SJCRH30 (cell line): ENCODE measurements at places on chromosomes 11 and 22.

GRCh38 chr22:36933629-36934417 is 20.4 kb downstream of the CSF2RB start:
- DNase-seq, result no peak

- peak; percentile 16 for DNase-seq
These were observed 117.3 kb upstream of the GRK3 start for GRCh38 chr22:25447067-25447685.

DNA sequence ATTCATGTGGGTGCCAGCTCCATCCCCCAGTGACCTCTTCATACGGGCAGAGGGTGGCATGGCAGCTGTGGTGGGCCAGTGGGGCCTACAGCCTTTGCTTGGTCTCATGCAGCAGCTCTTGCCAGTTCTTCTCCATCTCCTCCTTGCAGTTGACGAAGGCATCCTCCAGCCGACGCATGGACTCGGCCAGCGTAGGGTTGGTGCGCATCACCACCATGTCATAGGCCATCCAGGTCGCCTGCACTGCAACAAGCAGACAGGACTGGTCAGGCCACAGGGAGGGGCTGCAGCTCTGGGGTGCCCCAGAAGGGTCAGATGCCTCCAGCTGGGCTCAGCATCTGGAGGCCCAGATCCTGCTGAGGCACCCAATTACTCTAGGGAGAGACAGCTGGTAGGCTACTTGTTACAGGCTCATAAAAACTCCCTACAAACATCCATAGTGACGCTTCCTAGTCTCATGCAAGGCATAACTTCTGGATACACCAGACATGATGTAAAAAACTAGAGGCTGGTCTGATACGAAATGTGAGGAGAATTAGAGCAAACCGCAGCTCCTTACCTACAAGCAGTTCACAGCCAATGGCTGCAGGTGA is 5.6 kb downstream of the KLHDC7B start:
- DNase-seq, result no peak

- DNase-seq, result peak; percentile 88
These were observed at the start of gene PTPMT1 for GRCh38 chr11:47565340-47566148. TSS of gene PTPMT1 (plus strand) at chr11:47565599. CDS start at chr11:47565623, 24 bp downstream.

DNA sequence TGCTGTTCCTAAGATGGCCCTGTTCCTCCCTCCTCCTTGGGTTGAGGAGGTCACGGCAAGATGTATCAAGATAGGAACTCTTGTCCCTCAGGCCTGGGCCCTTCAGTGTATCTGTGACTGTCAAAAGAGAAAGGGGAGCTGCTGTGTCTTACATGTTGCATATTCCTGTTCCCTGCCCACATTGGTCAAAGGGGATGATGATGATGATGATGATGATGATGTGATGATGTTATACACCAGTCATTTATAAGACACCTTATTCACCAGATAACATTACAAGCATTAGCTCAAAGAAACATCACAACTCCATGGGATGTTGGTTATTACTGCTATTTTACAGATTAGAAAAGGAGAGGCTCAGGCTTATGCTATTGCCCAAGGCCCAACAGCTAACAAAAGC is 13.7 kb downstream of the FXYD6 start:
- no peak for DNase-seq

DNA sequence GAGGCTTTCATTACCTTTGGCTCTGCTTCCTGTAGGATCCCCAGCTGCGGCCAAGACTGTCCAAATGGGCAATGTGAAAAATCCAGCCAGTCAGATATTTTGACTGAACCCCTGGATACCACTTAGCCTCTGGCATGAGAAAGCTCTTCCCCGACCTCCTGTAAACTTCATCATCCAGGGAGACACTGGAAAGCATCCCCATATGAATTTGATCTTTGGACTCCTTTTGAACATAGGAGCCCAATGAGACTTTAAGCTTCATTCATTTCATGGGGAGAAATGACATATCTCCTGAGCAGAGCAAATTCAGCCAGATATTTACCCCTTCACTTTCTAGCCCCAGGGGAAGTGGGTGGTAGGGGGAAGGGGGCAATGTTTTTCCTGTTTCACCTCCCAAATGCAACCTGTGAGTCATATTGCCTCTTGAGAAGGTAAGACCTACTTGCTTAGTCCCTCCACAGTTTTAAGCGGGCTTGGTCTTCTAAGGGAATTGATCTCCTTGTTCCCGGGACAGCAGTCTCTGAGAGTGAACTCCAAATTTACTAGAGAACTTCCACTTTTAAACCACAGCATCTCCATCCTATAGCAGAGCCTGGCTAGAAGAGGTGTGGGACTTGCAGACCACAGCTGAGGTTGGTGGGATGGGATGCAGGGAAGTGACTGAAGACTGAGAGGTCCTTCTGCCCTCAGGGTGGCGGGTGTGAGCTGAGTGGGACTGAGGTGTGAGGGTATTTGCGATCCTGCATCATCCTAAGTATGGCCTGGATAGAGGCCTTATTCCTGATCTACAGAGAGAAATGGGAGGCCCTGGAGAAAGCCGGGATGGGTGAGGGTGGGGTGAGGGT is 20.3 kb upstream of the POU2AF1 start:
- no peak for DNase-seq

DNA sequence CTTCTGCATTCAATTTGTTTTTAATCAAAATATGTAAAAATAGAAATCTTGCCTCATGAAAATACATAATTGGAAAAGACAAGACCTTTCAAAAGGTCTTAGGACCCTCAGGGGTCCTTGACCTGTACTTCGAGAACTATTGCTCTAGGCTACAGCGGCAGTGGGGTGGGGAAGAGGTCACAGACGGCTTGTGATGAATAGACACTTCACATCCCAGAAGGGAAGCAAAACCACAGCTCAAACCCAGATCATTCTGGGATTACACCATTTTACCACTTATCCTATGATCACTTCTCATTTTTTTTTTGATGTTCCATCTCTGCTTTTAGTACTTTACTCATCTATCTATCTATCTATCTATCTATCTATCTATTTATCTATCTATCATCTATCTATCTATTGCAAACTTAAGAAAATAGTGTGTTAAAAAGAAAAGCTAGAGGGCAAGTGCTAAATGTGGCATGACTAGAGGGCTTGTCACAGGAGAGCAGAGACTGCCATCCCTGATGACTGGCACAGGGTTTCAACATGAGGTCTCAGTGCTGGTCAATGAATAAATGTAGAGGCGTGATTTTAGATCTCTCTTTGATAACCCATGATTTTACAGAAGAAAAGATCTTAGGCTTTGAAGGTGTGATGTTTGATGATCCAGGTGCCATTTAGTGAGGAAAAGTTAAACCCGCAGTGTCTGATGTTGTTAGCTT is 37.1 kb downstream of the RNF141 start:
- no peak for DNase-seq

DNA sequence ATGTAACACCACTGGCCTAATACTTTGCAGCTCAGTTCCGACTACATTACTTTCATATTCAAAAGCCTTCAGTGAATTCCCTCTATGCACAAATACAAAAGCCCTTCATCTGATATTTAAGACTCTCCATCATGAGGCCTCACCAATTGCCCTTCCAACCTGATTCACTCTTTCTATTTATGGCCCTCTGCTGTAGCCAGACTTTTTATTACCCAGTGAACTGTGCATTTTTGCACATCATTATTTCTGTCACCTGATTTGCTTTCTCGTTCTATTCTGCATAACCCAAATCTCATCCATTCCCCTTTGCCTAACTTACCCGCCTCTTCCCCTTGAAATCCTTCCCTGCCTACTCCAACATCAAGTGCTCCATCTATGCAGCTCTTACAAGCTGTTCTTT is 78.3 kb downstream of the BBOX1 start:
- DNase-seq, result no peak

- peak; percentile 53 for DNase-seq
These were observed 69.9 kb upstream of the RTL6 start for GRCh38 chr22:44567846-44568493.

- no peak for DNase-seq
These were observed 225.6 kb upstream of the ZBED5 start for GRCh38 chr11:11083441-11083840.

DNA sequence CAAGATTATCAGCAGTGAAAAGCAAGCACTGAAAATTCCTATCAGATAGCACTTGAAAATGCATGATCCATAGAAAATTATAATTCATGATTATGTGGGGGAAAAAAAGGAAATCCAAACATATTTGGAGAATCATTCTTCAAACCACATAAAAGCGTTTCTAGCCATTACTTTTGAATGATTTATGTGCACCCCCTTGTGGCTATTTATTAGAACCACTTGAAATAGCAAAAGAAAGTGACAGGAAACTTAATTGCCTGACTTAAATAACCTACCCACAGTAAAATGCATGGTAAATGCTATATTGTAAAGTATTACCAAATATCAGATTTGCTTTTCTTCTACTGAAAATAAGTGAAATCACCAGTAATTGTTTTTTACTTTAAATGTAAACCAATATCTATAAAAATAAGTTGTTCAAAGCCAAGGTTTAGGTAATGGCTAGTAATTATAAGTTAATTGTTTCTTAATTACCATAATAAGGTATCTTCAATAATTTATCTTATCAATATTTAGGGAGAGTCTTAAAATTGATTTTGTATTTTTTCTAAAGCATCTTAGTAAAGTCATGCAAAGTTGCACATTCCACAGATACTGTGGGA is 168.5 kb downstream of the ARHGAP42 start:
- DNase-seq, result peak; percentile 65

DNA sequence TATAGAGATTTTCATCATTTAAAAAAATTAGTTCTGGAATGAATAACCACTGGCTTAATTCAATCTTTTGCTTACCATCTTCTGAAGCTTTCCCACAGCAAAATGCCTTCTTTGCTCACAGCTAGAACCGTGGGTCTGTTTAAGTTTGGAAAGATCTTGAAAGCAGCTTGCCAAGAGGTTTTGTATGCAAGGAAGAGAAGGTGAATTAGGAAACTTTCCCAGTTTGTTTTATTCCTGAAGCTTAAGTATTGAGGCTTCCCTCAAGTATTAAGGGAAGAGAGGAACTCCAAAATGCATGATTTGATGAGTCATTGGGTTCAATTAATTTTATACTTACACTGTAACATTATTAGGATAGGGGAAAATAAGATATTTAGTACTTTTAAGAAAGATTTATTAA is 1.9 kb upstream of the ARHGEF12 start:
- no peak for DNase-seq

GRCh38 chr11:114564831-114565230 is 5.2 kb upstream of the NXPE1 start:
- no peak for DNase-seq

DNA sequence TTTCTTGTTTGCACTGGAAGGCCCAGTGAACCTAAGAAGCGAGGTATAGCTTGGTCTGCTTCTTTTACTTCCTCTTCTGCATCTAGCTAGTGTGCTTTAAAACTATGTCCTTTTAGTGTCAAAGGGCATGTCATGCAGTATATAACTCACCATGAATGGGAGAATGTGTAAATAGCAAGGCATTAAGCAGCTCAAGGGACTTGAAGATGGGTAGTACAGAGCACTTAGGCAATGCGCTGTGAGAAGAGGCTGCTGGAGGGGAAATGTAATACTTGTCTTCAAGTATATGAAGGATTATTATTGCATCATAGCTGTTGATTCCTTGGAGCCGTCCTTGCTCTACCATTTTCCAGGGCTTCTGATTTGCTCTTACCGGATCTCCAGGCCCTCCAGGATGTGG is 7.6 kb downstream of the MAML2 start:
- DNase-seq, result no peak

GRCh38 chr11:7486781-7487140 is 1.5 kb downstream of the OLFML1 start:
- no peak for DNase-seq

- DNase-seq, result no peak
These were observed 111.9 kb downstream of the EHF start for GRCh38 chr11:34732831-34733230.

GRCh38 chr11:35311331-35311730 is 108.0 kb downstream of the SLC1A2 start:
- no peak for DNase-seq

DNA sequence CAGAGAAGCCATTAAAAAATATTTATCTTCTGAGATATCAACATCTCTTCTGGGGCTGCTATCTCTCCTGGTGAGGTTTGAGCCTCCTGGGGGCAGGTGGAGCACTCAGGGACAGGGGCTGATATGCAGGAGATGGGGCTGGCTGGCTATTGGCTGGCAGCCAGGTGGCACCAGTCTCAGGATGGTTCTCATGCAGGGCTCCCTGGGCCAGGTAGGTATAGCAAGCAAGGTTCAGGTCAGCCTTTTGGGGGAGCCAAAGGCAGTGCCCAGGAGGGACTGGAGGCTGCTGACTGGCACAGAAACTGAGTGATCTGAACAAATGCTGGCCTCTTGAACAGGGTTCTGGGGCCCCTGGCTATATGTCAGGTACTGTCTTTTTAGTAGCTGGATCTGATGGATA is 29.7 kb upstream of the EMSY start:
- DNase-seq, result no peak

DNA sequence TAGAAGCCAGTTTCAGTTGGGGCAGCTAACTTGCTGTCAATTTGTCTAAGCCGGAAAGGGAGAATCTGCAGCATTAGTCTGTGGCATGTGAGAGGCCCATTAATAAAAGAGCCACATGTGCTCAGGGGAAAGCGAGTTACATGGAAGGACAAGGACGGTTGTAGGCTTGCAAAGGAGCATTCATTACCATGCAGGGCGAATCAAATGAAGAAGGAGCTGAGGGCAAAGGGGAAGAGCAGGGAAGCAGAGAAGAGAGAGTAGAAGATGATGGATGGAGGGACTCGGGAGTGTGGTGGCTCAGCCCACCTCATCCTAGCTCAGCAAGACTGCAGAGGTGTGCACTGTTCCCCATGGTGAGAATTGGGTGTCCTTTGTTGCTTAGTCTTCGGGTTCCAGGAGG is 152.7 kb upstream of the TBCEL start:
- DNase-seq, result no peak

GRCh38 chr11:110985547-110985946 is 260.0 kb upstream of the POU2AF2 start:
- DNase-seq, result no peak

- DNase-seq, result peak; percentile 93
These were observed 77.0 kb downstream of the ZNF280B start for GRCh38 chr22:22431271-22432220.

- DNase-seq, result peak; percentile 81
These were observed at the start of gene NR1H3 for GRCh38 chr11:47257517-47258316. TSS of gene NR1H3 (plus strand) at chr11:47257996. CDS start at chr11:47259217, 1,221 bp downstream.

GRCh38 chr11:44684859-44685281 is 41.9 kb upstream of the TSPAN18 start:
- DNase-seq, result no peak

DNA sequence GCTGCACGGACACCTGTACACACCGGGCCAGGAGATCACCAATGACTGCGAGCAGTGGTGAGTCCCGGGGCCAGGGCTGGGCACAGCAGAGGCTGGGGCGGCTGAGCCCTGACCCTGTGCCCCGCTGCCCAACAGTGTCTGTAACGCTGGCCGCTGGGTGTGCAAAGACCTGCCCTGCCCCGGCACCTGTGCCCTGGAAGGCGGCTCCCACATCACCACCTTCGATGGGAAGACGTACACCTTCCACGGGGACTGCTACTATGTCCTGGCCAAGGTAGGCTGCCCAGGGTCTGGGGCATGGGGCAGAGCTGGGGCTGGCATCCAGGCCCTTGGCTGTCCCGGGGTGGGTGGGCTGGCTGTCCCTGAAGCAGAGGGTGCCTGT is 7.7 kb downstream of the MUC2 start:
- no peak for DNase-seq
